ENCODE measurements at places on chromosomes 5 and 9. TPM values are rescaled to one million over a fixed set of nuclear protein-coding genes. Genes with fewer than 3 reads are reported as not detected.

AQP3 gene
- 8.1 TPM for total RNA-seq

ADAMTSL1 gene
- not detected for total RNA-seq

CNTNAP3 gene
- total RNA-seq = not detected

DNA sequence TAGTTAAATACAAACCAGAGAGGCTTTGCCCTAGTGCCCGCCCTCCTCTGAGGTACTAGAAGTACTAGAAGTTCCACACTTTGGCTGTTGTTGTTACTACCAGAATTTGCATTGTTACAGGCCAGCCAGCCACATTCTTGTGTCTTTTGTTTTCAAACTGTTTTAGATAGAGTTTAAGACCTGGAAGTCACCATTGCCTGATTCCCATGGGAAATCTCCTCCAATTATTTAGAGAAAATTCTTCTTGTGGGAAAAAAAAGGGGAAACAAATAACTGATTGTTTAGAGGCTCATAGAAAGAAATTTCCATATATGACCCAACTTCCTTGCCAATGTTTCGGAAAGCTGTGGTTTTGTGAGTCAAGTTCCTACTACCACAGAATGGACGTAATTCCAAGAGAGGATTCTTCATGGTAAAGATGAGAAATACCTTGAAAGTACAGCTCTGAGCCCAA is 252.2 kb downstream of the GOLPH3 start:
- no peaks in the 10 kb centered on the region for H3K36me3 ChIP-seq
- no peaks in the 10 kb centered on the region for H3K4me1 ChIP-seq
- no peak overlapping the region for H3K4me3 ChIP-seq
- H3K27ac ChIP-seq = no peak overlapping the region
- no peak for DNase-seq

DNA sequence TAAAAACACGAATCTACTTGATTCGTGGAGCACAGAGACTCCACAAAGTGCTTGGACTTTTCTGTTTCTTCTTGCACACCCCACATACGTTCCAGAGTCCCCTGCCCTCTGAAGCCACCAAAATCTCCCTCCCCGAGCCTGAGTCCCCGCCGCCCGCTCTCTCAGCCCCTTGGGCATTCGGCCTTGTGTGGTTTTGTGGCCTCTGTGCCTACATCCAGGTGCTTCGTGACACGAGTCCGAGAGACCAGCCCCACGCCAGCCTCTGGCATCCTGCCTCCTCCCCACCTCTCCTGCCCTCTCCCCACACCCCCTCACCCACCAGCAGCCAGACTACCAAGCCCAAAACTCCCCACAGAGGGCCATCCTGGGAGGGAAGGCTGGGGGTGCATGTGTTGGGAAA is 87.8 kb upstream of the PPP1R26 start:
- no peaks in the 10 kb centered on the region for H3K4me1 ChIP-seq
- DNase-seq = no peak
- H3K4me3 ChIP-seq = no peak overlapping the region
- H3K27me3 ChIP-seq = no peaks in the 10 kb centered on the region
- no peak overlapping the region for H3K27ac ChIP-seq

DNA sequence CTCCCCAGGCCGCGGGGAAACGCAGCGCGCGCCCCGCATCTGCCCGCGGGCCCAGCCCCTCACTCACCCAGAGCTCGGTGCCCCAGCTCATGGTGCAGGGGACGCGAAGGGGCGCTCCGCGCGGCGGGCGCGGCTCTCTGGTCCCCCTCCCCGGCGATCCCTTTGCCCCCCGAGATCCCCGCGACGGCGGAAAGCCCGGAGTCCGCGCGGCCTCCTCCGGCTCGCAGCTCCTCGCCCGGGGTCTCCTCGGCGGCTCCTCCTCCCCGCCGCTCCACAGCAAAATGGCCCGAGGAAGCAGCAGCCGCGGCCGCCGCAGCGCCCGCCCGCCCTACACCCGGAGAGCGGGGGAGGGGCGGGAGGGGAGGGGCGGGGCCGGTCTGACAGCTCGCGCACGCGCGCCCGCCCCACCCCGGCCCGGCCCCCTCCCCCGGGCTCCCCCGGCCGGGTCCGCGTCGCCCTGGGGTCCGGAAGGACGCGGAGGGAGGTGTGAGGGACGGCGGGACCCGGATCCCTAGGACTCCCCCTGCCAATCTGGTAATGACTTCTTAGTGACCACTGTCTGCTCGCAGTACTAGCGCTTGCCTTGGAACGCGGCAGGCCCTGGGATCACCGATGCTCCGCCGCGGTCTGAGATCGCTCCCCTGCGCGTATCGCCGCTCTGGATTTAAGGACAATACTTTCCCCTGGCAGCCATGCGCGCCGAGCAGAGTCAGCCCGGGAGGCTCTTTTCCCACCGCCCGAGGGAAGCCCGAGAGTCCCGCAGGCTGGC is at the start of gene FNBP1:
TSS of gene FNBP1 (minus strand) at position 305 of the 769 bp plus-strand sequence. CDS start at position 91, 214 bp downstream.
- DNase-seq = peak; percentile 81
- no peaks in the 10 kb centered on the region for H3K27me3 ChIP-seq
- H3K4me3 ChIP-seq = peak within 1 kb of the TSS; percentile 100

GRCh38 chr9:130390390-130390789 is 54.4 kb upstream of the ASS1 start:
- no peaks in the 10 kb centered on the region for H3K27me3 ChIP-seq
- H3K4me3 ChIP-seq = no peak overlapping the region
- H3K36me3 ChIP-seq = no peaks in the 10 kb centered on the region
- no peak for DNase-seq
- H3K4me1 ChIP-seq = no peaks in the 10 kb centered on the region
- no peak overlapping the region for H3K27ac ChIP-seq

DNA sequence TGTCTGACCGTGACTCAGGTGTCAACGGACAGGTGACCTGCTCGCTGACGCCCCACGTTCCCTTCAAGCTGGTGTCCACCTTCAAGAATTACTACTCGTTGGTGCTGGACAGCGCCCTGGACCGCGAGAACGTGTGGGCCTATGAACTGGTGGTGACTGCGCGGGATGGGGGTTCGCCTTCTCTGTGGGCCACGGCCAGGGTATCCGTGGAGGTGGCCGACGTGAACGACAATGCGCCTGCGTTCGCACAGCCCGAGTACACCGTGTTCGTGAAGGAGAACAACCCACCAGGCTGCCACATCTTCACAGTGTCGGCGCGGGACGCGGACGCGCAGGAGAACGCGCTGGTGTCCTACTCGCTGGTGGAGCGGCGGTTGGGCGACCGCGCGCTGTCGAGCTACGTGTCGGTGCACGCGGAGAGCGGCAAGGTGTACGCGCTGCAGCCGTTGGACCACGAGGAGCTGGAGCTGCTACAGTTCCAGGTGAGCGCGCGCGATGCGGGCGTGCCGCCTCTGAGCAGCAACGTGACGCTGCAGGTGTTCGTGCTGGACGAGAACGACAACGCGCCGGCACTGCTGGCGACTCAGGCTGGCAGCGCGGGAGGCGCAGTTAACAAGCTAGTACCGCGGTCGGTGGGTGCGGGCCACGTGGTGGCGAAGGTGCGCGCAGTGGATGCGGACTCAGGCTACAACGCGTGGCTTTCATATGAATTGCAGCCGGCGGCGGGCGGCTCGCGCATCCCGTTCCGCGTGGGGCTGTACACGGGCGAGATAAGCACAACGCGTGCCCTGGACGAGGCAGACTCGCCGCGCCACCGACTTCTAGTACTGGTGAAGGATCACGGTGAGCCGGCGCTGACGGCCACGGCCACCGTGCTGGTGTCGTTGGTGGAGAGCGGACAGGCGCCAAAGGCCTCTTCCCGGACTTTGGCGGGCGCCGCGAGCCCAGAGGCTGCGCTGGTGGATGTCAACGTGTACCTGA is 1.8 kb downstream of the PCDHA11 start:
- H3K27me3 ChIP-seq = peaks cover 42% of the 10 kb centered on the region
- H3K4me1 ChIP-seq = no peaks in the 10 kb centered on the region
- no peak overlapping the region for H3K27ac ChIP-seq
- peaks cover 4% of the 10 kb centered on the region for H3K36me3 ChIP-seq

DNA sequence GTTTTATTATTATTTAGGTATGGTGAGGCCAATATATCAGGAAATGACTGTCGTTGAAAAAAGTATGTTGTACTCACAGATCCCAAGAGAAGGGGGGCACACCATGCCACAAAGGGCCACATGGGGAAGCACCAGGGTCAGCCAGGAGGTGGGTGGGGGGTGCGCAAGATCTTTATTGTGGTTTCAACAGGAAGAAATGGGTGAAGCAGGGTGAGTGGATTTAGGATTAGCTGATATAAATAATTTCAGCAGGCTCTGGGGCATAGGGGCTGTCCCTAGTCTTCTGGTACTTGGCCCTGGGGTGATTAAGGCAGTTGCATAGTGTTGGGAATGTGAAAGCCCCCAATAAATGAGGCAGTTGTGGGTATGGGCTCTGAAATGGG is 8.6 kb downstream of the PDCD1LG2 start:
- peaks cover 23% of the 10 kb centered on the region for H3K4me1 ChIP-seq
- H3K4me3 ChIP-seq = no peak overlapping the region
- no peaks in the 10 kb centered on the region for H3K27me3 ChIP-seq
- DNase-seq = peak; percentile 67
- peak overlapping the region; percentile 27 for H3K27ac ChIP-seq
